ENCODE measurements at places on chromosomes 5 and 9. TPM values are rescaled to one million over a fixed set of nuclear protein-coding genes. Genes with fewer than 3 reads are reported as not detected.

Gene GEMIN5
- 33.8 TPM for total RNA-seq

Gene SPAAR
- total RNA-seq = 0.20 TPM

Gene PRSS3
- 5.1 TPM for total RNA-seq

Gene SELENOP
- 68.3 TPM for total RNA-seq

Gene SLC1A3
- total RNA-seq = 10.3 TPM

Gene PCDHA5
- under 0.01 TPM for total RNA-seq

Gene MYO10
- total RNA-seq = 4.5 TPM
